Dorsolateral prefrontal cortex (tissue), 122 donors: ENCODE measurements at places on chromosomes 6 and 20. TPM values are rescaled to one million over a fixed set of nuclear protein-coding genes. Genes with fewer than 3 reads are reported as not detected.

The RIN2 gene
- total RNA-seq: 39.3 TPM

The SLPI gene
- total RNA-seq: 0.97 TPM

The HRH3 gene
- 32.2 TPM for total RNA-seq

The XKR7 gene
- 3.4 TPM for total RNA-seq

The FOXA2 gene
- not detected for total RNA-seq

DNA sequence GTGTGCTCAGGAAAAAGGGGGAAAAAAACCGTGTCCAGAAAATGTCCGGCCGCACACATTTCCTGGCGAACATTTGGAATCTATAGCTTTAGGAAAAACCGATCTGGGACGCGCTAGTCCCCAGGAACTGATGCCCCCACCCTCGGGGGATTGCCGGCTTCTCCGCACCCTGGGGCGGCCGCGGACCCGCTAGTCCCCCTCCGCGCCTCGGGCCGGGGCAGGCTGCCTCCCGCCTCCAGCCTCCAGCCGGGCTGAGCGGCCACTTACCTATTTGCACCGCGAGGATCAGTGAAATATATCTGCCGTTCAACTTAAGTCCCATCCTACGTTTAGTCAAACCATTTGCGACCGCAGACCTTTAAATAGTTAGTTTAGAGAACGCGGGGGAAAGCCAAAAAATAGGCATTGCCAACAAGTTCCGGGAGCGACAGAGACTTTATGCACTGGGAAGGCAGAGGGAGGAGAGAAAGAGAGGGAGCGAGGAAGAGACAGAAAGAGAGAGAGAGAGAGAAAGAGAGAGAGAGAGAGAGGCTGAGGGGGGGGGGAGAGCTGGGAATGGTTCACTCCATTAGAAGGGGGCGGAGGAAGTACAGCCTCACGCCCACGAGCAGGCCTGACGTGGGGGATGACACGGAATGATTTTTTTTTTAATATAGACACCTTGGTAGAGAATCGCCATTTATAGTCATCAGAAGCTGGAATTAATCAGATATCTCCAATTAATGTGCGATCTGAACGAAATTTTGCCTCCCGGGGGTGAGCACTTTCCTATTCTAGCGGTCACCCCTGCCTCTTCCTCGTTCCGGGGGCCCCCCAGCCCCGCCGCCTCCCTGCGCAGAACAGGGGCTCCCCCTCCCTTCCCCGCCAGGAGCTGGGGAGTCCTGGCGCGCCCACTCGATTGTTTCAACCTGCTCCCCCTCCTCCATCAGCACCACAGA, at the start of gene NRN1:
Gene NRN1 (minus strand): TSS at position 498 of the 938 bp plus-strand sequence. CDS start 176 bp downstream, at position 322.
- peak; percentile 42 for DNase-seq

DNA sequence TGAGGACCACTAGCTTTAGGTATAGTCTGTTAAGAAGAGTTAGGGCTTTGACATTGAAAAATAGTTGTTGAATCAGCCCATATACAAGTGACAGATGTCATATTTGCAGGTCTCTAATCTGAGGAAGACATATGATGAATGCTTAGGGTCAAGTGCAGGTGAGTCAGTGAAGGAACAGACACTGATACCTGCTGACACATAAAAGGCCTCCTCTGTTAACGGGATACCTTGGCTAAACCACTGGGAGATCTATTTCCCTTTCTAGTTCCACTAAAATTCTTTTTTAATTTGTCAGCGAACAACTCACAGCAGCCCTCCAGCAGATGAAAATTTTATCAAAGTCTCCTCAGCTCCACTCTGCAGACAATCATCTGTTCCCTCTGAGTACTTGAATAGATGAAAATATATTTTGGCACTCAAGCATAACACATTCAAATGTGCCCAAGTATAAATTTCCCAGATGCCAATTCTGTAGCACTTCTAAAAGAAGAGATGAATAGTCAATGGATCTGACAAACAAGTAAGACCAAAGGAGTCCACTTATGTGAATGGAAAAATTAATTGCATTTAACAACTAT, 154.0 kb downstream of the KIF16B start:
- DNase-seq: no peak

DNA sequence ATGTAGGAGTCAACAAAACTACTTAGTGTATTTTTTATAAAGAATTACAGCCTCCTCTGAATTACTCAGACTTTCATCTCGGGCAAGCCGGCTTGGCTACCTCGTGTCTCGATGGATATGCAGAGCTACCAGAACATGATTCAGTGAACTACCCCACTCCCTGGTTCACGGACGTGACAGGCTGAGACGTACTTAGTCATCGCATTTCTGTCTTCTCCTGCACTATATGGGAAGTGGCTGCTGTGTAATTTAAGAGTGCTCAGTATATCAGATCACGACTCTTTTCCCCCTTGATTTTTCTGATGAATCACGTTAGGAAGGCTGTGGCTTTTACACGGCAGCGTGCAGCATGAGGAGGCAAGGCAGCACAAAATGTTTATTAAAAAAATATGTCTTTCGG, 302.7 kb upstream of the ZFP64 start:
- no peak for DNase-seq

DNA sequence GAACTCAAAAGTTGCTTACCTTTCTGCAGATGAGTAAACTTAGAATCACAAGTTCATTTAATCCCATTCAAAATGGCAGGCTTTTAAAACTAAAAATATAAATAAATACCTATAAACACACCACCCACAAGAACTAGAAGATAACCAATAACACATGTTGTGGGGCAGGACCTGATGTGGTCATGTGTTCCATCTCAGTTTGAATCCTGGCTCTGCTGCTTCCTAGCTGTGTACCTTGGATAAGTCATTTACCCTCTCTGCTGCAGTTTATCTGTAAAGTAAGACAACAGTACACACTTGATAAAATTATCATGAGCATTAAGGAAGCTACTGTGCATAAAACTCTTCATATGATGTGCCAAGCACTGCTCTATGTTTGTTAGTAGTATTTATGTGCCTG, 22.0 kb downstream of the TRIM27 start:
- DNase-seq: no peak

DNA sequence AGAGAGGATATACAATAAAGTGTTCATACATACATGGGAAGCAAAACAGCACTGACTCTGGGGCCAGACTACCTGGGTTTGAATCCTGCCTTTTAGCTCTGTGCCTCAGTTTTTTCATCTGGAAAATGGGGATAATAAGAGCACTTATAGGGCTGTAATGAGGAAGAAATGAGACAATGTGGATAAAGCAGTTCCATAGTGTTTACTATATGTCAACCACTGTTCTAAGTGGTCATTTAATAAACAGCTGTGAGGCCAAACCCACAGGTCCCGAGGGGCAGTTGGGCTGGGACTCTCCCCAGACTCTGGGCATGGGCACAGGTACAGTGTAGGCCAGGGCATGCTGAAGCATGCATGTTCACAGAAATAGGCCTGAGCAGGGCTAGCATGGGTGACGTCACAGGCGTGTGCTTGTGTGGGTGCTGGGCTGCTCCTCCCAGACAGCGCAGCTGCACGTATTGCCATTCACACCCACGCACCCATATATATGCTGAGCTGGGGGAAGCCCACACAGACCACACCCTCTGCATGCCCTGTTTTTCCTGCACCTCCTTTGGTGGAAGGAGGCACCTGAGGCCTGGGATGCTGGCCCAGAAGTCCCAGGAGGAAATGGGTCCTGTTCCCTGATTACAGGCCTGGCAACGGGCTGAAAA, 3.5 kb upstream of the PLCG1 start:
- DNase-seq: no peak

GRCh38 chr6:28747083-28747630, 176.6 kb downstream of the TRIM27 start:
- no peak for DNase-seq

GRCh38 chr6:44725070-44725469, 337.6 kb downstream of the CDC5L start:
- DNase-seq: no peak

DNA sequence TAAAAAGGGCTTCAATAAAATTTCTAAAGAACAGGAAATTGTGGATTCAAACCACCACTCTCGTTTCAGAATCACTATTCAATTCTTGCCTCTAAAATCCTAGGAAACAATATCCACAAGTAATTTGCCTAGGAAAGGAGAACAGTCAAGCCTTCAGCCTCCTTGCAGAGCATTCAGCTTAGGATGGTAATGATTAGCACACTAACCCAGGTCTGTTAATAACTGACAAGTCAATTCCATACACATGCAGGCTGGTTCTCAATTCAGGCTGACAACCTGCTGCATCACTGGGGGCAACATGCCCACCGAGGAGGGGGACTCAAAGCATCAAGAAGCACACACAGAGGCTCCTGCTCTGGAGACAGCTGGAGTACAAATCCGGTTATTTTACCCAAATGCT, 57.6 kb downstream of the GMDS start:
- DNase-seq: no peak

DNA sequence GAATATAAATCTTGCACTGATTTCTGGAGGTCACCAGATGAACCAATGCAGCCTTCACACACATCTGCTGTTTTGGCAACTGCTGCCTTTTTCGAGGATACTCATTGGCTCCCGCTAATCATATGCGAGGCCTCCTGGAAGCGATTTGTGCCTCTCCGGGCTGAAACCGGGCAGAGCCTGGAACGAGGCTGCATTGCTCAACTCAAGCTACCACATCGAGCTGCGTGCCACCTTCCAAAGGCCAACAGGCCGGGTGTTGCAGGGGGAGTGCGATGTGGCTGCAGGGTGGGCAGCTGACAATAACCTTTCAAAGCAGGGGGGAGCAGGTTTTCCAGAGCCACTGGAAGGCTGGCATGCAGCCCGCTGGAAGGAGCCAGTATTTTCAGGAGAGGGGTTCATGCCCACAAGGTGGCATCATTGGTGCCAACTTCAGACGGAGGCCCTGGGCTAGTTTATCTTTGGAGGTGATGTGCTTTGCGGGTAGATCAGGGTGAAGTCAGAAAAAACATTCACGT, 122.6 kb upstream of the IFNGR1 start:
- peak; percentile 73 for DNase-seq

- no peak for DNase-seq
Measured at GRCh38 chr6:150720774-150721233, 121.1 kb downstream of the PLEKHG1 start.

GRCh38 chr6:111861431-111861885, 11.8 kb downstream of the FYN start:
- no peak for DNase-seq

GRCh38 chr6:41929924-41930323, 8.6 kb downstream of the BYSL start:
- DNase-seq: no peak

GRCh38 chr6:157761331-157761921, 61.6 kb upstream of the SNX9 start:
- no peak for DNase-seq
